ENCODE measurements at places on chromosomes 5 and 9.
A peak's percentile ranks its signal among the peaks of the same experiment; 100 is the strongest.

DNA sequence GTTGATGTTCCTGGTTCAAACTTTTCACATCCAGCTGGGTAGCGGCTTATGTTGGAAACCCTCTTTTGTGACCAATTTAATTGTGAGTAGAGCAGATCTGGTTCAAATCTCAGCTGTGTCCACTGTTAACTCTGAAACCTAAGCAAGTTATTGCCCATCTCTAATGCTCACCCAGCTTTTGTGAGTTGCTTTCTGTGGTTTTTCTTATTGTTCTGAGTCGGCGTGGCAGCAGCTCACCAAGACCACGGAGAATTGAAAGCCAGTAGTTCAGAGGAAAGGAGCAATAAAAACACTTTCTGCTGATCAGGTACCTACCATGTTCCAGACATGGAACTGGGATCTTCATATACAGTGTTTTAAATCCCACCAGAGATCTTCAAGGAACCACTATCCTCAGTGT is 114.4 kb downstream of the DOCK2 start:
- no peak for DNase-seq

- no peak for DNase-seq
Measured at GRCh38 chr5:149903404-149903803, 41.2 kb downstream of the PDE6A start.

- no peak for DNase-seq
Measured at GRCh38 chr5:72140711-72141110, 33.4 kb downstream of the MAP1B start.

- no peak for DNase-seq
Measured at GRCh38 chr9:92425474-92425873, 1.2 kb upstream of the OMD start.

GRCh38 chr5:78473751-78474150 is 113.3 kb downstream of the SCAMP1 start:
- no peak for DNase-seq

DNA sequence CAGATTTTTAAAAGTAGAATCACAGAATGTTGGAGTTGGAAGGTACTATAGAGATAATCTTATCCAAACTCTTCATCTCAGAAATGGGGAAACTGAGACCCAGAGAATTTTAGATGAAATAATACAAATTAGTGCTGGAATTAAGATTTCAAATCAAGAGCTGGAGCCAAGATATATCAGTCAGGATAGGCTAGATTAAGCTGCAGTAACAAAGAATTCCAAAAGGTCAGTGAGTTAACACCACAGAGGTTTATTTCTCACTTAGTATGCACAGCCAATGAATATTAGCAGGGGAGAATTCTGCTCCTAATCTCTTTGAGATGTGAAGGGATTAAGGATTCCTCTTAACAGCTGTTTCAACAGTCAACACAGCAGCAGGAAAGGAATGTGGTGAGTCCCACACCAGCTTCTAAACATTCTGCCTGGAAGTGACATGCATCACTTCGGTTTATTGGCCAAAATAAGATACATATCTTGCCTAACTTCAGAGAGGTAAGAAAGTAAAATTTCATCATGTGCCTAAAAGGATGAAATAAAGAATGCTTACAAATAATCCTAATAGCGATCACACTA is 136.8 kb downstream of the FRMD3 start:
- no peak for DNase-seq

- DNase-seq: no peak
Measured at GRCh38 chr9:109816490-109816889, 36.5 kb downstream of the PALM2AKAP2 start.

- no peak for DNase-seq
Measured at GRCh38 chr9:121187636-121188305, 13.9 kb downstream of the RAB14 start.

GRCh38 chr5:166722939-166723338 is 1568.5 kb upstream of the WWC1 start:
- DNase-seq: no peak

DNA sequence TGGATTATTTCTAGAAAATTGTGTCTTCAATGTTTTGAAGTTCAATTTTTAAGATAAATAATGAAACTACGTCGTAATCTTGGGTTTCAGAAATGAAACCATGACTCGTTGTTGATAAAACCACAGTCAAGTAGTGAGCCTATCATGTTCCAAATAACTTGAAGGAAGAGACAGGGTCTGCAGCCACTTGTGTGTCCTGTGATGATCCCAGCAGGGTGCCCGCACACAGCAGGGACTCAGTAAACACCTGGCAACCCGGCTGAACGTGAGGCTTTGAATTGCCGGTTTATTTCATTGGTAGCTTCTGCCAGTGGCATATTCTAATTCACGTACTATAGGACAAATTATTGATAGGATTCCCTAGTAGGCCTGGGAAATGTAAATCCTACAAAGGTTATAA is 679.6 kb downstream of the IRX1 start:
- DNase-seq: no peak

DNA sequence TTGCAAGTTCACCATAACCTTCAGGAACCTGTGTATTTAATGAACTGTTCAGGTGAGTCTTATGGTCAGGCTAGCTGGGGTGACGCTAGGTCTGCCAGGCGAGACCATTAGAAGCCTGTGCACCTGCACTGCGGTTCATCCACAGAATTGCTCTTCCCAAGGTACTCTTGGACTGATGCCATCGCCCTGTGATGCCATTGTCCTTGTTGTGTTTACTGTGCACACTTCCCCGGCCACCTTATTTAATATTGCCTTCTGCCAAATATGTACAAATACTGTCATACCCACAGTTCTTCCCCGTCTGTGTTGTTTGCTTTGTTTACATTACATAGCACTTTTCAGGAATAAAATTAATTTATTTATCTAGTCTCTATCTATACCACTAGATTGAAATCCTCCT is 66.3 kb downstream of the RCL1 start:
- DNase-seq: peak; percentile 21

- no peak for DNase-seq
Measured at GRCh38 chr9:133162861-133163503, 732 bp downstream of the GBGT1 start.

DNA sequence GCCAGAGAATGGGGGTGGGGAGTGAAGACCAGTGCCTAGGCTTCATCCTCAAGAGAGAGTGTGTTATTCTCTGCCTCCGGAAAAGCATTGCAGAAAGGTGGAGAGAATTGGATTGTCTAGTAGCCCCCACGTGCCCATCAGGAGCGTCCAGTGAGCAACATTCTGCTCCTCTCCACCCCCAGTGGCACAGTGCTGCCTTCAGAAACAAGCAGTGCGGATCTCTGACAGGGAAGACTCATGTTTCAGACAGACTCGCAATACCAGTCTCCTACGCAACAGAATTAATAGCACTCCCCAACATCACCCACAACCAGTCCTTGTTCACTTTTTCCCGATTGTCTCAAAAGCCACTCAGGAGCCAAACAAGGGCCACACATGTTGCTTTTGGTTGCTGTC is 14.9 kb upstream of the CEL start:
- no peak for DNase-seq

GRCh38 chr5:87877495-87877894 is 391.1 kb downstream of the TMEM161B start:
- no peak for DNase-seq

- no peak for DNase-seq
Measured at GRCh38 chr5:9877488-9877887, 247.3 kb upstream of the TAS2R1 start.

DNA sequence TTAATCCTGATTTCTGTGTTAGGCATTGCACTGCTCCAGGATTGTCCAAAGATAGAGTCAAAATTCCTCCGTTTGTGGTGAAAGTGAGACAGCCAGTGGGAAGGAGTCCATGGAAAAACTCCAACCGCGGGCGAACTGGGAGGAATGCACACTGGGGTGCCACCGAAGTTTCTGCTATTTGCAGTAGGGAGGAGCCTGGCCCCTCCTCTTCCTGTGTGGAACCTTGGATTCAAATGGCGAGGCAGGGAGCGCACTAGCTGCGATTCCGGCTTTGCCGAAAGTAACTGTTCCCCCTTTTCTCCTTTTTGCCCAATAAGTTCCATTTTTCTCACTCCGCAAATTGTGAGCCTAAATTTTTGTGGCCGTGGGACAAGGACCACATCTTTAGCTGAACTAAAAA is 9.3 kb downstream of the BAAT start:
- DNase-seq: no peak

- no peak for DNase-seq
Measured at GRCh38 chr9:126235336-126236243, 91.0 kb upstream of the MVB12B start.

DNA sequence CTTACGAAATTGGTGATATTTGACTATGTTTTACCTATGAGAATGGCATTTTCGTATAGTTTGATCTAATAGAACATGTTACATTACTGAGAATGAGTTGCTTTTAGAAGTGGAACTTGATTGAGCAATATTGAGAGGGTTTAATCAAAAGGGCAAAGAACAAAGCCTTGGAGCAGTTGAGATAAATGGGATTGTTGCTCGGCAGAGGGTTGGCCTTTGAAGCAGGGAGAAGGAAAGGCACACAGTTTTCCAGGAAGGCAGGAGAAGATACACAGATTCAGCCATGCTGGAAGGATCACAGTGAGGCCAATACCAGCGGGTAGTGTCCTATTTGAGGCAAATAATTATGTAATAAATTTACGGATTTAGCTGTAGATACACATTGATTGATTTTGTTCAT is 19.5 kb downstream of the MAN2A1 start:
- no peak for DNase-seq

GRCh38 chr5:1951165-1951816 is 68.6 kb upstream of the IRX4 start:
- no peak for DNase-seq

DNA sequence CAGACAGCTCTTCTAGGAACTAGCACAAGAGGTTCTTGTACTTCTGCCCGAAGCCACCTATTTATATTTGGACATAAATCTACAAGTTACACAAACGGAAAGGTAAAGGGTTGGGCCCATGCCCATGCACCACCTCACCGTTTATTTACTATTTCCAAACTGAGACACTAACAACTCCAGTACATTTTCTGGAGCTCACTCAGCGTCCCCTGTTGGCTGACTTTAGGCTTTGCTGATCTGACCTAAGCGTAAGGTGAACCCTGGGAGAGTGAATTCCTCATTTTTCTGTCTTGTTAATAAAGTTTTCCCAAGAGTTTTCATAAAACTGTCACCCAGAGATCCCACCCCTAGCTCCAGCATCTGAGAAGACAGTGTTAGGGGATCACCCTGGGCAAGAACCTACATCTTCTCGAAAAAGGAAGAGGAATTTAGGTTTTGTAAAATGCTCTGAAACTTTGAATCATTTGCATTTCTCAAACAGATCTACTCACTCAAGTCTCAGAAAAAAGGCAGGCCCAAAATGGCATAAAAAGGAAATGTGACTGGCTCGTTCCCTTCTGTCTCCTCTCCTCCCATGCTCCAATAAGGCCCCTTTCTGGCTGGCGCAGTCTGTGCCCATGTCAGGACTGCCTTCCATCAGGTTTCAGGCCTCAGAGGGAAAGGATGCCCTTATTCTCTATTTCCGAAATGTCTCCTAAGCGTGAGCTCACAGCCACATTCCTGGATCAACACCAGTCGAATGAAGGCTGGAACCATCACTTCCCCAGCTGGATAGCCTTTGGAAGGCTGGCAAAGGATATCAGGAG is 201.3 kb downstream of the FANCC start:
- no peak for DNase-seq

- DNase-seq: no peak
Measured at GRCh38 chr9:36576866-36577265, 4.2 kb downstream of the MELK start.

DNA sequence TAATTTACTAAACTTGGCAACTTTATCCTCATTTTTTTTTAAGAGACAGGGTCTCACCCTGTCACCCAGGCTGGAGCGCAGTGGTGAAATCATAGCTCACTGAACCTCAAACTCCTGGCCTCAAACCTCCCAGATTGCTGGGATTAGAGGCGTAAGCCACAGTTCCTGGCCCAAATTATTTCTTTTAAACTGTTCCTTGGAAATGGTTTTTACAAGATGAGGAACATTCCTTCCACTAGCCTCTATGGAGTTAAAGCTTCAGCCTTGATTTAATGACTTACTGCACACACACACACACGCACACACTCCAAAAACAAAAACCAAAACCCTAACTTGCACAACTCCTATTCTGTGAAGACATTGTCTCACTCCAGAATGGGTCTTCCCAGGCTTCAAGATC is 77.2 kb upstream of the TARS1 start:
- DNase-seq: no peak

Data from NCI-H510A treated with DMSO at 0.1 percent for 48 hours (cell line).